ENCODE measurements at places on chromosomes 7 and 10.

- no peak for DNase-seq
Observed at GRCh38 chr7:115825456-115826115, 205.0 kb downstream of the TFEC start.

GRCh38 chr10:68333440-68334431, 1.0 kb upstream of the PBLD start:
- no peak for DNase-seq

- DNase-seq = no peak
Observed at GRCh38 chr10:59243611-59244195, 67.3 kb downstream of the PHYHIPL start.

DNA sequence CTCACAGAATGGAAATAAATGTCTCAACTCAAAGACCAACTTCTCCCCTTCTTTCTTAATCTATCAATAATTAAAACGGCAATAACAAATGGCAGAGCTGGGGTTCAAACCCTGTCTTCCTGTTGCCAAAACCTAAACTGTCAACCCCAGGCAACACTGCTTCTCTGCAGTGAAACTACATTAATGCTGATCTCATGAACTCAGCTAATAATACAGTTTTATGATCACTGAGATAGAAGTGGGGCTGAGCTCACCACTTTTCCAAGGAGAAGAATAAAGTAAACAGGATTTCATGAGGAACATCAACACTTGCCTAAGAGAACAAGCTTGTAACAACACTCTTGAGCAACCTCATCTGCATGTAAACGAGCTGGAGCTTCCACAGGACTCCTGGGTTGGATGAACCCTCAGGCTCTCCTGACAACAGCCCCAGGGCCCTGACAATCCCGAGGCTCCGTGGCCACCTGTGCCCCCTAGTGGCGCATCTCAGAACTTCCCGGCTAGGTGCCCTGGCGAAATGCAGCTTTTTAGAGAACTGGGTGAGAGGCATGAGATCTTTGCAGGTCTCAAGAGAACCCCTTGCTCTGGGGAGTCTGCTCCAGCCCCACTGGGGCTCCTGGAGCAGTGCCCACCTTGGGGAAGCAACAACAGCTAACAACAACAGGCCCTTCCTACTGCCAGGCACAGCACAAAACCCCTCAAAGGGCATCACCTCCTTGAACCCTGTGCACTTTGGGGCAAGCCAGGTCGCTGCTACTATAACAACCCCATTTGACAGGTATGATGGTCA, 169.3 kb downstream of the SH3PXD2A start:
- no peak for DNase-seq

- DNase-seq = no peak
Observed at GRCh38 chr10:48508791-48509772, 95.8 kb downstream of the ARHGAP22 start.

DNA sequence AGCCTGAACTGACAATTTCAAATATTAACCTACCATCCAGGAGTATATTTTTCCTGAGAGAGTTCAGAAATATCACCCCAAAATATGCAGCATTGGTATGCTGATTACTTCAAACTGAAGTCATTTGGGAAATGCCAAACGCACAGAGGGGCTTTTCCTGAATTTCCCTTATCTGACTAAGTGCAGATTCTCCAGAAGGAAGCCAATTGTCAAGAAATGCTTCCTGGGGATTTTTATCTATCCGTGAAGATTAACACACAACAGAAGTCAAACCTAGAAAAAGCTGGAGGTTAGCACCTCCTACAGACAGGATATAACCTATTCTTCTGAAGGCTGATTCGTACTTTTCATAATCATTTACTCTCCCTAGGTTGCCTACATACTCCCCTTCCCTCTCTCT, 91.0 kb downstream of the AKR1D1 start:
- no peak for DNase-seq

DNA sequence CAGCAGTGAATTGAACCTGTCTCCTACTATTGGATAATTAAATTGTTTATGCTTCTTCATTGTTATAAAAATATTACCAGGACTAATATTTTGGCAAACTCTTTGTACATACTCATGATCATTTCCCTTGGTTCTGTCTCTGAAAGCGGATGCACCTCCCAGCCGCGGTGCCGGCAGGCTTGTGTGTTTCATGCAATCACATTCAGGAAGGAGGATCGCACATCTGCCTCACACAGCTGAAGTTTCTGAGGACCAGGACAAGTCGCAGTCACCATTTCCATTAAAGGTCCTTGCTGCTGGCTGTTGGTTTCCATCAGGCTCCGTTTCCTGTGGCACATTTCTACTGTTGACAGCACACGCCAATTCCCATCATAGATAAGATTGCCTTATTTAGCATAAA, 117.8 kb upstream of the SHH start:
- no peak for DNase-seq

DNA sequence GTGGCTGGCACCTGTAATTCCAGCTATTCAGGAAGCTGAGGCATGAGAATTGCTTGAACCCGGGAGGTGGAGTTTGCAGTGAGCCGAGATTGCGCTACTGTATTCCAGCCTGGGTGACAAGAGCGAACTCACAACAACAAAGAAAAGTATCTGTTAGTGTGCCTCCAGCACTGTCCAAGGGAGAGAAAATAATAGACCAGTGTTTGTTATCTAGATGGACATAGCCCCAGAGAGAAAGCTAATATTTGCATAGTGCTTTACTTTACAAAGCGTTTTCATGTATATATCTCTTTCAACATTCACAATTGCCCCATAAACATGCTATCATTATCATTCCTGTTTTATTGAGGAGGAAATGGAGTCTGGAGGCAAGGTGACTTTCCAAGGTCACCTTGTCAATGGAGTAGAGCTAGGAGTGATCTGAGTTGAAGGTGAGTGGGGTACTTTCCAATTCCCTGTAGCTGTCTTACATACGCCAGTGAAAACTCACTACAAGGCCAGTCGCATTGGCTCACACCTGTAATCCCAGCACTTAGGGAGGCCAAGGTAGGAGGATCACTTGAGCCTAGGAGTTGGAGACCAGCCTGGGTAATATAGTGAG, 49.7 kb upstream of the KIF5B start:
- no peak for DNase-seq

- DNase-seq = no peak
Observed at GRCh38 chr10:61475449-61475873, 22.3 kb upstream of the TMEM26 start.
